Hippocampal formation (tissue), 2 donors: ENCODE measurements at places on chromosomes 7 and 10.

DNA sequence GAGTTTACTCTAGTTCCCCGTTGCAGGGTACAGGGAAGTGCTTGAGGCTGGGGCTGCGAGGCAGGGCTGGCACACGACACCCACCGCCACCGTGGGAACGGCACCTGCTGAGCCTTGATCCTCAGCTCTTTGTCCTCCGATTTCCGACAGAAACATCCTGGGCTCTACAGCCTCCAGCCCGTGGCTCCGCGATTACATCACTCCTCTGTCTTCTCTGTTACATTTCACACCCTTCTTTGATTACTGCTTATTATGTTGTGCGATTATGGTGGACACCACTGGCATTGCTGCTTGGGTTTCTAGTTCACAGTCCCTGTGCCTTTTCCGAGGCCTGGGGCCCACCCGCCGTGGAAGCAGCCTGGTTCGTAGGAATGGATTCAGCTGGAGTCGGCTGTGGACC is 26.9 kb downstream of the FKBP6 start:
- no peak for DNase-seq

DNA sequence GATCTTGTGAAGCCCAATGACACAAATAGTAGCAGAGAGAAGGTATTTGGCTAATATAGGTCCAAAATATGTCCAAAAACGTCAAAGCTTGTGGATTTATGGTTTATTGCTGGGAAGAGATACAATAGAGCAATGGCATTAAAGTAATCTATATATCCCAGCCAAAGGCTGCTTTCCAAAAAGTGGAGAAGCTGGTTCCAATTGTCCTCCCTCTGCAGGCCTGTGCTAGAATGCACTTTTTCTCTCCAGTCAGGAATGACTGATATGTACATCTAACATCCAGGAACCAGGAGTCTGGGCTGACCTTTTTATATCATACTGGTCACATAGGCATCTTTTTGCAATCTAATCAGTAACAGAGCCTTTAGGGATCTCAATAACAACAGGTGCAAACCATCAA is 167.1 kb upstream of the FAM3C start:
- no peak for DNase-seq

DNA sequence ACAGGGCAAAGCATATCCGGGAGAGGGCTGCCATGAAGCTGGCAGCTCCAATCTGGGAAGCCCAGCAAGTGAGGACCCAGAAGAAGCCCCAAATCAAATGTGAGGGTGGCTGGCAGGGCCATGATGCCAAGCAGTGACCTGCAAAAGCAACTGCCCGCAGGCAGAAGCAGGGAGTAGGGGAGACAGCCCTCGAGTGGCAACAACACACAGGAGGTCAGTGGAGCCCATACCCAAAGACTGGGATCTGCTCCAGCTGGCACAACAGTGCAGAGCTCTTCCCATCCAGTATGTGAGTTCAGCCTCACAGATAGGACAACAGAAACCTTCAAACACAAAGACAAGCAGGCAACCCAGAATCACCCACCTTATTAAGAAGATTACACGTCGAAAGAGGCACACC is 45.0 kb downstream of the GRID1 start:
- DNase-seq: peak; percentile 23

GRCh38 chr7:6577369-6578113 is at the start of gene ZDHHC4:
TSS of gene ZDHHC4 (plus strand) at chr7:6577454. CDS start at chr7:6580562, 3,108 bp downstream.
- peak; percentile 58 for DNase-seq

GRCh38 chr10:22133749-22134624 is 83.8 kb downstream of the EBLN1 start:
- DNase-seq: no peak

- DNase-seq: no peak
These were observed 66.5 kb downstream of the TNS3 start for GRCh38 chr7:47515305-47515834.

- DNase-seq: no peak
These were observed 771 bp upstream of the NUDCD3 start for GRCh38 chr7:44491229-44491628.

DNA sequence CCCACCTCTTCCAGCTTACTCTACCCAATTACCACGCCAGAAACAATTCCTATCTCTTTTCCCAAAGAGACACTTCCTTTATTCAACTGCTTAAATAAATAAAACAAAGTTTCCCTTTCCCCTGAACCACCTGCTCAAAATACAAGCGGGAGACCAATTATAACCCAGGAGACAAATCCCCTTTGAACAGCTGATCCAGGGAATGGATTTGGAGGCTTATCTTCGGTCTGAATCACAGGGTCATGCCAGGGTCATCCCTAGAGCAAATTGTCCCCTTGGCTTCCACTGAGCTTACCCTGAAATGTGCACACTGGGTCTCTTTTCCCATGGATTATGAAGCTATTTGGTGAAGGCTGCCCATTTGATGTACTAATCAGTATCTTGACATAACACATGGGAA is 99.9 kb upstream of the JAZF1 start:
- DNase-seq: no peak

DNA sequence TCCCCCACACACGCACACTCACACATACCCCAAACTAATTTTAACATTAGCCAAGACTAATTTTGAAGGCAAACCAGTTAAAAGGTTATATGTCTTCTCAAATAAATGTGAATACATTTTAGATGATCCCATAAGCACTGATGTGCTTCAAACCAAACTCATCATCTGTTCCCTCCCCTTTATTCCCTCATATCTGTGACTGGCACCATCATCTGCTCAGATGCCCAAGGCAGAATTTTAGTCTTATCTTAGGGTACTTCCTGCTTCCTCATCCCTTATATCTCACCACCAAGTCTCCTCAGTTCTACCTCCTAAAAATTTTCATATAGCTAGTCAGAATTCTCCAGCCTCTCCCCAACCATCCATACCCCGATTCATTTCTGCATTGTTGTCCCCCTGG is 80.4 kb downstream of the UPF2 start:
- no peak for DNase-seq

- no peak for DNase-seq
These were observed 84.0 kb upstream of the SMNDC1 start for GRCh38 chr10:110388687-110389052.

DNA sequence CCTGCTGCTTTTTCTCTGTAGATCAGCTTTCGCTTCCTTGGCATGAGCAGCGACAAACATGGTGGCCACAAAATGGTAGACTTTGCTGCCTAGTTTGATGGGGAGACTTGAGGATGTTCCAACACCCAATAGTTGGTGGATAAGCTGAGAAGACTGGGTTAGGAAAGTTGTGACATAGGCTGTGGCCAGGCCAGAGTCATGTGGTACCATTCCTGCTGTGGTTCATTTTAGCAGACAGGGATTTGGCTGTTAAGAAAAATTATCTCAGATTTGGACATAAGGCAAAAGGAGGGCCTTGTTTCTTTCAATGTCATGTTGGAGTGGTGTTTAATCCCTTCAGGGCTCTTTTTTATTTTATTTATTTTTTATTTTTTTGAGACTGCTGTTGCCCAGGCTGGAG is 26.6 kb upstream of the FAM180A start:
- DNase-seq: no peak

GRCh38 chr7:78578686-78579085 is 780.1 kb downstream of the PHTF2 start:
- no peak for DNase-seq

DNA sequence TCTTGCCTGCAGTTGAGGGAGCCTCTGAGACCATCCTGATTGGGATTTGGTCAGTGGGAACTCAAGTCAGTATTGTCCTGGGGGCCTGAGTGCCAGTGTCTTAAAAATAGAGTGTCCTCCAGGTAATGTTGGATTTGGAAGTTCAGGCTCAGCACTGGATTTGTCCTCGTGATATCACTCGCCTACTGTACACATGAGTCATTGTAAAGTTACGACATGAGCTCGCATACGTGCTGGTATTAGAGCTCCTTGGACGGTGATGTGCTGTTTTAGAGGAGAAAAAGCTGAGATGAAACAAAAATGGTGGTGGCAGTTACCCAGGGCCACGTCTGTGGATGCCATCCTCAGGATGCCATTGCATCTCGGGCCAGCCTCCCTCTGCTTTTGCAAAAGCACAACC is 78.2 kb downstream of the MGMT start:
- DNase-seq: no peak

DNA sequence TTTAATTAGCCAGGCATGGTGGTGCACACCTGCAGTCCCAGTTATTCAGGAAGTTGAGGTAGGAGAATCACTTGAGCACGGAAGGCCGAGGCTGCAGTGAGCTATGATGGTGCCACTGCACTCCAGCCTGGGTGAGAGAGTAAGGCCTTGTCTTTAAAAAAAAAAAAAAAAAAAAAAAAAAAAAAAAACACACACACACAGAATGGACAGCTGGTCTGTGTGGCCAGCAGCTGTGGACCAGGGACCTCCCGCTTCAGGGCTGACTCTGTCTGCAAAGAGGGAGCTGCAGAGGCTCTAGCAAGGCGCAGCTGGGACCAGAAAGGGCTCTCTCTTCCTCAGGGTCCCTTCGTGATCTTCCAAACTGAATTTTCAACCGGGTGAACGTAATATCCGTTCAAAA is 53.6 kb upstream of the DNAAF5 start:
- no peak for DNase-seq

- no peak for DNase-seq
These were observed 41.9 kb downstream of the MKI67 start for GRCh38 chr10:128084364-128084763.
